ENCODE measurements at places on chromosomes 1 and 21. TPM values are rescaled to one million over a fixed set of nuclear protein-coding genes. Genes with fewer than 3 reads are reported as not detected.

Gene LCE6A
- not detected for total RNA-seq

Gene TLR5
- total RNA-seq, result 0.18 TPM

Gene FABP3
- not detected for total RNA-seq

Gene NBPF4
- 0.15 TPM for total RNA-seq

Gene CRYBG2
- 1.5 TPM for total RNA-seq

Gene GLMN
- 6.3 TPM for total RNA-seq

Gene PIGC
- total RNA-seq, result 36.2 TPM

Gene ITLN2
- 0.96 TPM for total RNA-seq

Gene NCF2
- total RNA-seq, result 1.1 TPM

Gene HSPA6
- total RNA-seq, result 1.4 TPM

Gene SYCP1
- total RNA-seq, result not detected

Gene RIMKLA
- 0.74 TPM for total RNA-seq

Gene SAMD11
- 16.2 TPM for total RNA-seq

Gene OR2AK2
- not detected for total RNA-seq

Gene DPT
- total RNA-seq, result not detected

Gene PLEKHG5
- total RNA-seq, result 3.9 TPM

Gene S100A5
- total RNA-seq, result 0.80 TPM

Gene NIT1
- total RNA-seq, result 31.2 TPM

Gene HMGCS2
- not detected for total RNA-seq

Gene OR14K1
- total RNA-seq, result not detected

Gene IL24
- total RNA-seq, result 0.25 TPM

Gene NFASC
- total RNA-seq, result 1.1 TPM

Gene HOOK1
- 0.21 TPM for total RNA-seq

Gene PLA2G2C
- total RNA-seq, result not detected

Gene LYPD8
- total RNA-seq, result 0.20 TPM

Measured in A549 treated with Hydrocortisone at 1 μM for 4 hours (cell line).